ENCODE measurements at places on chromosomes 1 and 21.

DNA sequence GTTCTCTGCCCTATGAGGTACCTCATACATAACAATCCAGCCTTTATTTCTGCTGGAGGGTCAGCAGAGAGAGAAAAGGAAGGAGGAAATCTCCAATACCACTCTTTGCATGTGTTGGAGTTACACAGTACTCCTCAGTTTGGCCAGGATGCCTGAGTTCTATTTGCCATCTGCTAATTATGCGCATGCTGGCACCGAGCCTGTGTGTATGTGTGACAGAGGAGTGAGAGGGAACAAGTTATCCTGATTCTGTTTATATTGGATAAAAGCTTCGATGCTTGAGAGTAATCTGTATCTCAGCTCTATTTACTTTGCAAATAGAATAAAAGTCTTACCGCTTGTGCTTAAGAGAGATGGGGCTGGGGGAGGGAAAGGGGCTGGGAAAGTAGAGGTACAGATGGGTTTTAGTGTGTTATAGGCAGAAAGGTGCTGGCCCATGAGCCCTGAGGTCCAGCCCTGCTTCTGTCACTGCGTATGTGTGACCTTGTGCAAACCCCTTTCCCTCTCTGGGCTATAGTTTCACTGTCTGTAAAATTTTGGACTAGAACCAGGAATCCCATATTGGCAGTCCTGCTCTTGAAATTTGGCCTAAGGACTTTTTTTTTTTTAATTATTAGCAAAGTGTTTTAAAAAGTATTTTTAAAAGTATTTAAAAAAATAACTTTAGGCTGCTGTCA, 54.5 kb upstream of the PLXNA2 start:
- no peak for DNase-seq

- no peak for DNase-seq
Observed at GRCh38 chr1:23646091-23646490, 45.5 kb upstream of the RPL11 start.

DNA sequence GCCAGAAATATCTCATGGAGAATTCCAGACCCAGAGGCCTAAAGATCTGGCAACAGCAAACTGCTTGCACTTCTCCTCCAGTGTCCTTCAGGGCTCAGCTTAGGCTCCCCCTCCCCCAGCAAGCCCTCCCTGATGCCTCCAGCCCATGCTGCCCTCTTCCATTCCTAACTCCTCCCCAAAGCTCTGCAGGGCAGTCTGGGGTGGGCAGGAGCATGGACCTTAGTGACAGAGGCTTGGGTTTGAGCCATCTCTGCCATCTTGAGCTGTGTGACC, 436.8 kb downstream of the PTPRU start:
- no peak for DNase-seq

DNA sequence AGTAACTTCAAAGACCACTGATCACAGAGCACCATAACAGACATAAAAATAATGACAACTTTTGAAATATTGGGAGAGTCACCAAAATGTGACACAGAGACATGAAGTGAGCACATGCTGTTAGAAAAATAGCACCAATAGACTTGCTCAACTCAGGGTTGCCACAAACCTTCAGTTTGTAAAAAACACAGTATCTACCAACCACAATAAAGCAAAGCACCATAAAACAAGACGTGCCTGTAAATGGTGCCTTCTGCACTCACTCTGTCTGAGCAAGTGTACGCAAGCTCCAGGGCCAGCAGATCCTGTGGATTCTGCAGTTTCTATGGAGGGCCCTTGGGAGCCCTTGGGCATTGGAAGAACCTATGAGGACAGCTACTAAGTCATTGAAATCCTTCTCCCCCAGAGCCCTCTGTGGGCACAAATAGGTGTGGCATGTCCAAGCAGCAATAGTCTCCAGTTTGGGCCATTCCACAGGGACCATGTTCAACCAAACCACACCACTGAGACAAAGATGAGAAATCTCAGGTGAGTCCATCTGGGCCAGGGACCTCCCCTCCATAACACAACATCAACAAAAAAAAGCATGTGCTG, 116.9 kb upstream of the RAB4A start:
- no peak for DNase-seq

DNA sequence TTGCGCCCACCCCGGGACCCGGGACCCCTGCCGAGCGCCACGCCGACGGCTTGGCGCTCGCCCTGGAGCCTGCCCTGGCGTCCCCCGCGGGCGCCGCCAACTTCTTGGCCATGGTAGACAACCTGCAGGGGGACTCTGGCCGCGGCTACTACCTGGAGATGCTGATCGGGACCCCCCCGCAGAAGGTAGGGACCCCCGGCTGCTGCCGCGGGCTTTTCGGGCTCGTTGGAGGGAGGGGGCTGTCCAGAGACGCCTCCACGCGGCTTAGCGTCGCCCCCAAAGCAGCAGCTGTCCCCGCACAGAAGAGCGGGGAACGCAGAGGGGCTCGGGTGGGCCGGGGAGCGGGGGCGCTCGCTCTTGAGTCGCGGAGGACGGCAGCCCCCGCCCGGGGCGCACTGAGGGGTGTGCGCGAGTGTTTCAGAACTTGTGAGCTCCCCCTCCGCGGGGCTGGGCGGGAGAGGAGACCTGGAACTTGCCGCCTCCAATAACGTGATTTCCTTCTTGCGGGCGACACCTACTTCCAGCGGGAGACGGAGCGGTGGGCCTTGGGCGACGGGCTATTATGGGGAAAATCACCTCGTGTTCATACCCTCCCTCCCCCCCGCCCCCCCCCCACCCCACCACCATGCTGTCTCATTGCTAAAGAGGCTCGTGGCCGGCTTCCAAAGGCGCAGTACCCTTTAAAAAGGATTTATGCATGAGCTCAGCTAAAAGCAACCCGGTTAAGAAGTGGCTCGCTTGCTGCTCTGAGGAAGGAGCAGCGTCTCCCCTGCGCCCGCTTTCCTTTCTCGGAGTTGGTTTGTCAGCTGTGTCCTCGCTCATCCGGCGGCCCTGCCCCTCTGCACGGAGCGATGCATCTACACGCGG, 664 bp downstream of the BACE2 start:
- DNase-seq = no peak

- DNase-seq = no peak
Observed at GRCh38 chr1:220772846-220773245, 13.9 kb upstream of the MTARC1 start.

DNA sequence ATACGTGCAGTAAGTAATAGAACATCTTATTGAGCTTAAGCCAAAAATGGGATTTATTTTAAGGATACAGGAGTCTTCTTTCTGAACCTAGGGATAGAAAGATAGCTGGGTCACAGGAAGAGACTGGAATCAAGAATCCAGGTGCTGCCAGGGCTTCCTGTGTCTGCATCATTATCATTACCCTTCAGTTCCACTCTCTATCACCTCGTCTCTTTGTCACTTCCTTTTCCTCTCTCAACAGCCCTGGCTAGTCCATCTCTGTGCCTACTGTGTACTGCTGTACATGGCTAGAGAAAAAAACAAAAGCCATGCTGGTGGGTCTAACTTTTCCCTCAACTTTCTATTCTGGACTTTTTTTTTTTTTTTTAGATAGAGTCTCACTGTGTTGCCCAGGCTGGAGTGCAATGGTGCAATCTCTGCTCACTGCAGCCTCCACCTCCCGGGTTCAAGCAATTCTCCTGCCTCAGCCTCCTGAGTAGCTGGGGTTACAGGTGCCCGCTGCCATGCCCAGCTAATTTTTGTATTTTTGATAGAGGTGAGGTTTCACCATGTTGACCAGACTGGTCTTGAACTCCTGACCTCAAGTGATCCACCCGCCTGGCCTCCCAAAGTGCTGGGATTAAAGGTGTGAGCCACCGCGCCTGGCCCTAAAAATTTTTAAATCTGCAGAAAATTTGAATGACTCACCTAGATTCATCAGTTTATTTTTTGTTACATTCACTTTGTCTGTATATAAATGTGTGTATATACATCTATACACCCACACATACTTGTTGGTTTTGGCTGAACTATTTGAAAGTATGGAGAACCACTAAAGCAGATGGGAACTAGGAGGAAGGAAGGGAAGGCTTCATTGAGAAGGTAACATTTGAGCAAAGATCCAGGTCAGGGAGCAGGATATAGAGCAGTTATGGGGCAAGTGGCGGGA, 31.9 kb downstream of the UBE4B start:
- no peak for DNase-seq

DNA sequence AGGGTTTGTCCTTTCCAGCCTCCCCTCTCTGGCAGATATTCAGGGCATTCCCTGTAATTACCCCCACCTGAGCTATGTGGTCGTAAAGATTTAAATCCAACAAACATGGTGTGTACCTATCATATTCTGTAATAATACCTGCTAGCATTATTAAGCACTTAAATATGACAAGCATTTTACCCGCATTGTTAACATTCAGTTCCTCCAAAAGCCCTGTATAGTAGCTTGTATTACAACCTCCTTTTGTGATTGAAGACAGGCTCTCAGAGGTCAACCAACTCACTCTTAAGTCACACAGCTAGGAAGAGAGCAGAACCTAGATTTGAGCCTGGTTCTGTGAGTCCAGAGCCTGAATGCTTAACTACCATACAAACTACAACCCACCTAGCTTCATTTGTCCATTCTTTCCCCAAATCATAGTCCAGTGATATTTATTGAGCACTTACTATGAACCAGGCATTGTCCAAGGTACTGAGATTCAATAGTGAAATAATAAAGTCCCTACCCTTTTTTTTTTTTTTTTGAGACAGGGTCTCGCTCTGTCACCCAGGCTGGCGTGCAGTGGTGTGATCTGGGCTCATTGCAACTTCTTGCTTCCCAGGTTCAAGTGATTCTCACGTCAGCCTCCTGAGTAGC, 13.8 kb upstream of the KDM4A start:
- DNase-seq = no peak

- no peak for DNase-seq
Observed at GRCh38 chr1:28579401-28579800, 12.7 kb upstream of the RAB42 start.

- DNase-seq = no peak
Observed at GRCh38 chr1:112346801-112347350, 49.1 kb upstream of the CTTNBP2NL start.

- DNase-seq = no peak
Observed at GRCh38 chr21:21137986-21138385, 139.8 kb downstream of the NCAM2 start.

GRCh38 chr1:215267495-215267894, 185.0 kb downstream of the KCNK2 start:
- no peak for DNase-seq

DNA sequence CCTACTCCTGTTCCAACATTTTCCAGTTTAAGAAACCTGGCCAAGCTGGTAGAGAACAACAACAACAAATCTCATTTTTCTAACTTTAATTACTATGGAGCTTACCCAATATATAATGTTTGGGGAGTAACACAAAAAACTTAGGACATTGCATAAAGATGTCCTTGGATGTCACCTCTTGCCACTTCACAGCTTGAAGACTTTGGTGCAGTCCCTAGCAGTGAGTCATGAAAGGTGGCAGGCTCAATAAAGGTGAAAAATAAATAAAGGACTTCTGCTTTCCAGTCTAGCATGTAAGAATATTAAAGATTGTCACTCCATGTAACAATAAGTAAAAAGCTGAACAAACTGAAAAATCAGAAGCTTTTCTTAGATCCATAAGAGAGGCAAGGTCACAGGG, 17.6 kb upstream of the SELP start:
- no peak for DNase-seq

DNA sequence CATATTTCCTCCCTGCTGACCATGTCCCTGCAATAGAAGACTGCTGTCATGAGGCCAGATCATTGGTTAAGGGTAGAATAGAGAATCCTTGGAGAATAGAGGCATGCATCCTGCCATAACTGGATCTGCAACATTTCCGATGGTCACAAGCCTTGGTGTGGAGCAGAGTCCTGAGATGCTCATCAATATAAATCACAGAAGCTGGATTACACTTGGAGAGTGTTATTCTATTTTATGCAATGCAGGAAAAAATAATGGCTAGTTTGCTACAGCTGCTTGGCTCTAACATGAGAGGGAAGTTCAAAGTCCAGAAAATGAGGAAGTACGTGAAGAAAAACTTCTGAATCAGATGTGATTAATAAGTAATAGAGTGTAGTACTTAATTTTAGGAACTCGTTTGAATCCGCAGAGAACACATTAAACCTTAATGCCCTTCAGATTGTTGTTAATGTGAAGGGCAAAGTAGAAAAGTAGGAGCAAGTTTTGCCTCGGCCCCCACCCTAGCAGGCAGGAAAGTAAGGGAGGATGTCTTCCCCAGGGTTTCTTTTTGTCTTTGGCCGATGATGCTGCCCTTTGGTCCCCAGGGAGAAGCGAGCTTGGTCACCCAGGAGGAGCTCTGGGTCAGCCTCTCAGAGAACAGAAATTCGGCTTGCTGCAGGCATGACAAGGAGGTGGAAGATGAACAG, 59.5 kb downstream of the KCNK1 start:
- no peak for DNase-seq

GRCh38 chr1:248029770-248030169, at the start of gene OR2L2:
TSS of gene OR2L2 (plus strand) at chr1:248030070. CDS start at chr1:248038268, 8,198 bp downstream.
- no peak for DNase-seq

GRCh38 chr1:12161662-12162458, 4.9 kb upstream of the TNFRSF1B start:
- DNase-seq = peak; percentile 55

GRCh38 chr1:32335535-32335789, 571 bp downstream of the MARCKSL1 start:
- DNase-seq = no peak

GRCh38 chr1:59788825-59789224, 25.9 kb upstream of the HOOK1 start:
- no peak for DNase-seq

DNA sequence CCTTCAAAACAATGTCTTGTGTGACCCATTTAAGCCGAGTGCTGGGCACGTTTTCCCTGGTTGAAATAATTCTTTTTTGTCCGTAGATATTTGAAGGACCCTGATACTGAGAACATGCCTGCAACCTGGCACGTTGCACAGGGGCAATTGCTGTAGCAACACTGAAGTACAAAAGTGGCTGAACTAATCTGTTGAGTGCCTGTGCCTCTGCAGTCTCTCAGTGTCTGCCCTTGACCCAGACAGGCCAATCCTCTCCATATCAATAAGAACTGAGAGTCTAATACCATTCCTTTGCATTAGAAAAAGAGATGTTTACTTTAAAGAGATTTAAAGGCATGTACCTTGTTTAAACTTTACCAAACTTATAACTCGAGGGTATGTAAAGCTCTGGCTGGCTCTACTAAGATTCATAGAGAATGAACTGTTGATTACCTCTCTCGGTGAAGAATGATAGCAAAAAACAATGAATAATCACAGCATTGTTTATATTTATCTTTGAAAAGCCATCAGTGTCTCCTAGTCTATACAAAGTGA, 2.4 kb downstream of the GREM2 start:
- no peak for DNase-seq

DNA sequence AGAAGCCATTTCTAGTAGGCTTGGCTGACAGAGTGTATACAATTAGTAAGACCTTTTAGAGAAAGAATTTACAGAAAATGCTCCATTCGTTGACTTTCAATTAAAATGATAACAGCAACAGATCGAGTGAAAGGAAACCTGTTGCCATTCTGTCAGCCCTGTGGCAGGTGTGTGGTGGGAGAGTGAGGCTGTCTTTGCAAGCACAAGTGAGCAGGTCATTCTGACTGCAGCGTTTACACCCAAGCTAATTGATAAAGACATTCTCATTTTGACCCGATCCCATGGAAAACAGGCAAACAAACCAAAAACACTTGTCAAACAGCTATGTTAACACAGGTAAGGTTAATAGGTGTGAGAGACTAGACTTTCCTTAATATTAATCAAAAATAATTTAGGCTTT, 257.3 kb downstream of the PTBP2 start:
- DNase-seq = no peak

GRCh38 chr1:3772715-3773571, at the start of gene SMIM1:
TSS of gene SMIM1 (plus strand) at chr1:3772749. CDS start at chr1:3775374, 2,625 bp downstream.
- DNase-seq = no peak

- DNase-seq = no peak
Observed at GRCh38 chr1:166353213-166353612, 186.4 kb upstream of the FAM78B start.

- DNase-seq = no peak
Observed at GRCh38 chr21:33608559-33608958, 20.1 kb upstream of the DONSON start.

Data from activated T-helper 1 cell treated with anti-CD3 and anti-CD28 coated beads, Interleukin-2, amount 50 U/mL, for 16 hours (primary cell).